NCI-H345 (cell line): ENCODE measurements at places on chromosomes 6 and 20.

DNA sequence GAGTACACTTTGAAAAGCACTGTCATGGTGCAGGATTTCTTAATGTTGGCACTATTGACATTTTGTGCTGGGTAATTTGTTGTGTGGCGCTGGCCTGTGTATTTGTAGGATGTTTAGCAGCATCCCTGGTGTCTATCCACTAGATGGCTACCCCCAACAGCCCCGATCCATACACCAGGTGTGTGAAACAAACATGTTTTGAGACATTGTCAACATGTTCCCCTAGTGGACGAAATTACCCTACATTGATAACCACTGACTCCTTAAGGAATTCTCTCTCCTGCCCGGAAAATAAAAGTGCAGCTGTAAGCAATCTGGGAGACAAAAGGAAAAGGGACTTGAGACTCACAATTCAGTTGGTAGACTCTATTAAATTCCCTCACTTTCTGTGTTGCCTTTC lies 52.6 kb upstream of the TMEM200A start:
- DNase-seq: no peak

- no peak for DNase-seq
Observed at GRCh38 chr6:44255871-44256774, 1.2 kb downstream of the SLC35B2 start.

GRCh38 chr6:158488065-158488464 lies 71.8 kb upstream of the TMEM181 start:
- DNase-seq: no peak

- no peak for DNase-seq
Observed at GRCh38 chr20:60446267-60447111, 488.3 kb downstream of the CDH26 start.

DNA sequence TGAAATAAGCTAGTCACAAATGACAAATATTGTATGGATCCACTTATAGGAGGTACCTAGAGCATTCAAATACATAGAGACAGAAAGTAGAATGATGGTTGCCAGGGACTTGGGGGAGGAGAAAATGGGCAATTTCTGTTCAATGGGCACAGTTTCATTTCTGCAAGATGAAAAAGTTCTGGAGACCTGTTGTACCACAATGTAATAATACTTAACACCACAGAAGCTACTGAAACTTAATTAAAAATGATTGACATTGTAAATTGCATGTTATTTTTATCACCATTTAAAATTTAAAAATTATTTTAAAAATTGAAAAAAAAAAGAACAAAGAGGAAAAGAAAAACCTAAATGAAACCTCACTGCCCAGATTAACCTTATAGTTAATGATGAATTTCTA lies 67.4 kb downstream of the NHLRC1 start:
- DNase-seq: no peak

- DNase-seq: no peak
Observed at GRCh38 chr6:168992446-168993144, 261.1 kb downstream of the THBS2 start.

DNA sequence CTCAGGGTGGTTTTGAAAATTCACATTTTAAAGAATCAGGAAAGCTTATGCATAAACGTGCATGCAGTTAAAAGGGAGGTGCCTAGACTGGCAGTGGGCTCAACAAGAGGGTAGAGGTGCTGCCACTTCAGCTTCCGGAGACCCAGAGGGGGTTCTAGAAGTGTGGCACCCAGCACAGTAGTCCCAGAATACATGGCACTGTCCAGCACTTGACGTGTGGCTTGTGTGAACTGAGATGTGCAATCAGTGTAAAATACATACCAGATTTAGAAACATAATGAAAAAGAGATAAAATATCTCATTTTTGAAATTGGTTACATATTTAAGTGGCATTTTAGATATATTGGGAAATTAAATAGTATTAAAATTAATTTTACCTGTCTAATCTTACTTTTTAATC lies 89.3 kb downstream of the RIN2 start:
- DNase-seq: no peak

- no peak for DNase-seq
Observed at GRCh38 chr6:2378891-2379652, 133.7 kb upstream of the GMDS start.

DNA sequence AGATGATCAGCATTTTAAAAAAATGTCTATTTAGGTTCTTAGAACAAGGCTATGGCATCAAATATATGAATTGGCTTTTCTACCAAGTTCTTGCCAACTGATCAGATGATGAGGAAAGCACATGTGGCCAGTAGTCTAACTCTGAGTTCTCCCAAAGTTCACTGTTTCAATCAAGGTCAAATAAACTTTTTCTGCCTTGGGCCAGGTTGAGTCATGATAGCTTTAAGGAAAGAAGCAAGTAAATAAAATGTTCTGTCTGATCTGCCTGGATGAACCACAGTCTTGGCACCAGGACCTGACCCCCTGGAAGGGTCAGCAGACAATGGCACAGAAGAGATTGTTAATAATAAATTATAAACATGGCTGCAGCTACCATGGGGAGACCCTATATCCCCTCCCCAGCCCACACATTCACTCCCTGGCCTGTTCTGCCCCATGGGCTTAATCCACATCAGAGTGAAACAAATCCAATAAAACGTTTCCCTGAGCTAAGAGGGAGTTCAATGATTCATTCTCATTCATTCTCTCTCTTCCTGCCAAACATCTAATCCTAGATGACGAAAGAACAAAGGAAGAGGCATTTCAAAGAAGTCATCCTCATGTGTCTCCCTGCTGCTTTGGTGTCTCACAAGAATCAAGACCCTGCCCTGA lies 661.6 kb downstream of the DHX35 start:
- no peak for DNase-seq

- DNase-seq: no peak
Observed at GRCh38 chr6:90719321-90720195, 132.7 kb upstream of the MAP3K7 start.

DNA sequence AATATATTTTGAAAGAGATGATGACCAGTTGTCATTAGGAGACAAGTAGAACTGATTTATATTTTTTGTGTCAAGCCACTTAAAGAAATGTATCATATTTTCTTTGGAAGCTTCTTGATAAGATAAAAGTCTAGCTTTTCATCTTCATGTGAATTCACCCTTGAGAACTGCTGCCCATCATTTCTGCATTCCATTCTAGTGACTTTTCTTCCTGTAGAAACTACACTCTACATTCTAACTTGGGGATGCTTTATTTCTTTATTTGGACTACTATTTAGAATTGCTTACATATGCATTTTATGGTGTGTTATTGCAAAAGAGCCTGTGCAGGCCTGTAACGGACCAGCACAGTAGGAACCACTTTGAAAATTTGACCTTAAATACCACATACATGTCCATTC lies 335.0 kb upstream of the KCNQ5 start:
- no peak for DNase-seq

DNA sequence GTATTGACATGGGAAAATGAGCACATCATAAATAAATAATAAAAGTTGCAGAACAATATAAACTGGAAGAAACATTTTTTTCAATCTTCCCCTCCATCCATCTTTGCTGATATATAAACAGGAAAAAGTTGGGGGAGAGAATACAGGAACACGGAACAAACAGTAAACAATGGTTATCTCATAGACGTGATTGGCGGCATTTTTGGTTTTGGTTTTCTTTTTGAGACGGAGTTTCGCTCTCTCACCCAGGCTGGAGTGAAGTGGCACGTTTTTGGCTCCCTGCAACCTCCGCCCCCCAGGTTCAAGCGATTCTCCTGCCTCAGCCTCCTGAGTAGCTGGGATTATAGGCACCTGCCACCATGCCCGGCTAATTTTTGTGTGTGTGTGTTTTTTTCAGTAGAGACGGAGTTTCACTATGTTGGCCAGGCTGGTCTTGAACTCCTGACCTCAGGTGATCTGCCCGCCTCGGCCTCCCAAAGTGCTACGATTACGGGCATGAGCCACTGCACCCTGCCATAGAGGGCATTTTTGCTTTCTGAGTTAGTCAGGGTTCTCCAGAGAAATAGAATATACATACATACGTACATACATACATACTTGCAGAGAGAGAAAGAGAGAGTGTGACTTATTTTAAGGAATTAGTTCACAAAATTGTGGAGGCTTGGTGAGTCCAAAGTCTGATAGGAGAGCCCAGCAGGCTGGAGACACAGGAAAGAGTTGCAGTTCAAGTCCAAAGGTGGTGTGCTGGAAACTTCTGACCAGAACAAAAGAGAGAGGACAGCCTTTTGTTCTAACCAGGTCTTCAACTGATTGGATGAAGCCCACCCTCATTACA lies 22.6 kb downstream of the GNL1 start:
- DNase-seq: no peak

DNA sequence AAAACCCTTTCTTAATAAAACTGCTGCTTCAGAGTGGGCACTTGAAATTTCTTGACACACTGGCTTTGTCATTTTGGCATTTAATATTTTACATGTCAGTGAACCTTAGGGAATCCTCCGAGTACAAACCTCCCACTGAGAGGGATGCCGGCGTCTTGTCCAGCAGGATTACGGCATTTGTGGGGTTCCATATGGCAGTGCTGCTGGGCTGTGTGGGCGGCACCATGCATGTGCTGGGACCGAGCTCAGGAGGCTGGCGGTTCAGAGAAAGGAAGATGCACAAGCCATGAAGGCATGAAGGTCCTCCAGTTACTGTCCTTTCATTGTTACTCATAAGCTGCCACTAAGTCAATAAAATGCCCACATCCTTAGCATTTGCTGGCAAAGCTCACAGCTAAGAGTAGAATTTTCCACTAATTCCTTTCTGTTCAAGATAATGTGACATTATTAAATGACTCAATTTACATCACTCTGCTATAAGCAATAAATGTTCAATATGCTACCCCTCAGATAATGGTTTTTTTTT lies 61.4 kb downstream of the LY86 start:
- DNase-seq: no peak
